ENCODE measurements at places on chromosomes 1 and 21. TPM values are rescaled to one million over a fixed set of nuclear protein-coding genes. Genes with fewer than 3 reads are reported as not detected.

DNA sequence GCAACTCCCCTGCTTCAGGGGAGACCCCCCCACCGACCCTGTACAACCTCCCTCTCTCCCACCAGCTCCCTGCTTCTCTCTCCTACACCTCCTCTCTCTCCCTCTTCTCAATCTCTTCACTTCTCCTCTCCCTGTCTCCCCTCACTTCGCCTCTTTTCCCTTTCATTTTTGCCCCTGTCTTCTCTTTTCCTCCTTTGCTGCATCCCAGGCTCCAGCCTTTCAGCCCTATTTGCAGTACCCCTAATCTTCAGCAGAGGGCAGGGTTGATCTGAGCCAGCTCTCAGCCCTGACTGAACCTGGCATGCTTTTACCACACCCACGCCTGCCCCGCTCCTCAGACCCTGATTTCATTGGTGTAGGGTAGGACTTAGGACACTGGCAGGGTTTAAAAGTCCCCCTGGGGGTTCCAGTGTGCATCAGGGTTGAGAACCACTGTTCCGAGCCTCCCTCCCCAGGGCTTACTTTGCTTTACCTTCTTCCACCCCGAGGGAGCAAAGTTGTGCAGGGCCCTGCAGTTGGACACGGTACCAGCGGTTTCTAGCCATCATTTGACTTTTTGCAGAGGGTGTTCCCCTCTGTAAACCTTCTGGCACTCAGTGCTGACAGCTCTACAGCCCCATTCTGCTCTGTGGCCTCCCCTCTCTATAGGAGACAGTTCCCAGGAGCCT is 67.3 kb upstream of the CNTN2 start:
- peak; percentile 78 for DNase-seq

The C21orf58 gene
- total RNA-seq: 5.4 TPM

The GUCA2B gene
- not detected for total RNA-seq

GRCh38 chr1:234000557-234001041 is 96.1 kb downstream of the SLC35F3 start:
- DNase-seq: peak; percentile 24

- DNase-seq: no peak
Observed at GRCh38 chr21:46317710-46318463, 5.8 kb downstream of the C21orf58 start.

DNA sequence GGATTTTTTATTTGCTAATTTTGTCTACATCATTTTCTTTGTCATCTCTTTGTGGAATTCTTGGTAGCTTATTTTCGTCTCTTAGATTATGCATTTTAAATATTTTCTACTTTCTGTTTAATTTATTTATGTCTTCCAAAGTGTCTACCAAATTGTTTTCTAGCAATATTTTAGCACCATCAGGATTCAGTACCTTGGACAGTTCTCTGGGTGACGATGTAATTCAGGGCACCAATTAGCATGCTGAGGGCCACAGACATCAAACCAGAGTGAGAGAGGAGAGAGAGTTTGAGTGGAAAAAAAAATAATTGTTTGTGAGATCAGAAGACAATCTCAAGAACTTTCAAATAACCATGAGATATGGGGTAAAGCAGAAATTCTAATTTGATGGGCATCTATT is 169.8 kb upstream of the CXADR start:
- DNase-seq: peak; percentile 31

DNA sequence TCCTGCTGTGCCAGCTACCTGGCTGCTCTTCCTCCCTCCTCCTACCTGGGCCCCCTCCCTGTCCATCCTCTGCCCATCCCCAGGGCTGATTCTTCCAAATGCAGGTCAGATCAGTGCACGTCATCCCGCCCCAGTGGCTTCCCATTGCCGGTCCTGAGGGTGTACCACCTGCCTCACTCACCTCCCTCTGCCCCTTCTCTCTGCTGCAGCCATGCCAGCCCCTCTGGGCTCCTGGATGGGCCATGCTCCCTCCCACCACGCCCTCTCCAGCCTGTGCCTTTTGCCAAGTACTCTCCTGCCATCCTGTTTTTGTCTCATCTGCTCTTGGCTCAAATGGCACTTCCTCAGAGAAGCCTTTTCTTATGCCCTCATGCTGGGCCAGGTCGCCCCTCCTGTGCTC is 95.8 kb downstream of the ARHGEF10L start:
- no peak for DNase-seq

GRCh38 chr1:64453688-64454087 is 16.2 kb upstream of the CACHD1 start:
- no peak for DNase-seq

- peak; percentile 43 for DNase-seq
Observed at GRCh38 chr21:16473988-16474387, 744.2 kb downstream of the USP25 start.

The DENND2D gene
- 12.0 TPM for total RNA-seq

The UBR4 gene
- total RNA-seq: 87.6 TPM

DNA sequence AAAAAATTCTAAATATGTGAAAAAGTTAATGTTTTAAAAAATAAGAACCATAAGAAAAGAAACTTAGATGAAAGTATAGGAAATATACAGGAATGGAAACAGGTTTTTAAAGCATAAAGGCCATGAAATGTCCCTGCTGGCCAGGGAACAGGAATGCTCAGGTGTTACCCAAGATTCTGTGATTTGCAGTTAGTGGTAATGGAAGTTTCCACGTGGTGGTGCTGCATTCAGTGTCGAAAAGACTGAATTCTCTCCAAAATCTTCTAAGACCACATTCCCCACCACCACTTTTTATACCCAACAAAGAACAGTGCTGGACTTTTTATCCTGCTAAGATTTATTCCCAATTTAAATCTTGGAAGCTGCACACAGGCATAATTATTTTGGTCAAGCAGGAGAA is 126.2 kb downstream of the PRRX1 start:
- DNase-seq: no peak

DNA sequence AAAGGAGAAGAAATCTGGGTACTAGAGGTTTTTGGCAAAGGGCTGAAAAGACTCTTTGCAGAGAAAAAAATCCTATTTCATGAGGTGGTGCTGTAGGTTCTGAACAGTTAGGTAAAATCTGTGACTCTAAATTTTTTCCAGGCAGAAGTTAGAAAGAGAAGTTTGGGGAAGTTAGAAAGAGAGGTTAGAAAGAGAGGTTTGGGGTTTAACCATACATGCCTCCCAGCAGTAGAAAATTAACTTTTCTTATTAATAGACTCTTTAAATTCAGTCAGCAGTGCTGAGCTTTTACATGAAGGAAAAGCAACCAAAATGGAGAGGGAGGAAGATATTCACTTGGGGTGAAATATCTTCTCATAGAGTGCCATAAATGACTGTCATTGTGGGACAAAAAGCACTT is 12.2 kb downstream of the AMY1C start:
- DNase-seq: no peak

The PLA2G2D gene
- not detected for total RNA-seq

The INKA2 gene
- 17.7 TPM for total RNA-seq

GRCh38 chr1:206921772-206922265 is at the start of gene FCMR:
Gene FCMR (minus strand): TSS chr1:206921941. CDS start chr1:206921854, 87 bp downstream.
- DNase-seq: no peak

DNA sequence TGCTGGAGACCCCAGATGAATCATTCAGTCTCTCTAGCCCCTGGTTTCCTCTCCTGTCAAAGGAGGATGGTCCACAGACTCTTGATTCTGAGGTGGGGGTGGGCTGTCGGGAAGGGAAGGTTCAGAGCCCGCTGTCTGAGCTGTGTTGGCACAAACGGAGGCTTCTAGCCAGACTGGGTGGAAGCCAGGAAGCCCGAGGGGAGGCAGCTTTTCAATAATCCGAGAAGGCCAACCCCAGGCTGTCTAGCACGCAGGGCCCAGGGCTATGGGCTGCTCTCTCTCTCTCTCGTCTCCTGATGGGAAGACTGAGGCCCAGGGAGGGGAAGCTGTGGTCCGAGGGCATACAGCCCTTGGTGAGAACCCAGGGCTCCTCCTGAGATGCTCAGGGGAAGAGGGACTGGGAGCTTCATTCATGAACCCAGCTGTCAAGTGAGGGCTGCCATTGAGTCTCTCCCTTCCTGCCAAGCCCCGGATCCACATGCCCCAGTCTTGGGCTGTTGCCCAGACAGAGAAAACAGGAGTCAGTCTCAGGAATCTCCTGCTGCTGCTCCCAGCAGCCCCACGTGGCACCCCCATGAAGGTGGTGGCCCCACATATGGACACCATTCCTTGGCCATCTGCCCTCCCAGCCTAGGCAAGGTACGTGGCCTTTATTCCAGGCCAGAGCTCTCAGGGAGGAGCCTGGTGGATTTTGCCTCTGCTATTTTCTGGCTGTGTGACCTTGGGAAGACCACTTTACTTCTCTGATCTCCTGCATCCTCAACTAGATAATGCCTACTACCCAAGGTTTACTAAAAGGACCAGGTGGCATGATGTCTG is 44.4 kb downstream of the RAP1GAP start:
- DNase-seq: peak; percentile 82

The IGSF3 gene
- total RNA-seq: 46.5 TPM

The S100A16 gene
- total RNA-seq: 76.2 TPM

The SLC44A5 gene
- 0.82 TPM for total RNA-seq

The EPRS1 gene
- total RNA-seq: 110 TPM

The CD101 gene
- total RNA-seq: 3.0 TPM

The RTCA gene
- 30.6 TPM for total RNA-seq

GRCh38 chr1:158112994-158113758 is 67.5 kb upstream of the CD1D start:
- peak; percentile 69 for DNase-seq

The OR2T35 gene
- not detected for total RNA-seq

DNA sequence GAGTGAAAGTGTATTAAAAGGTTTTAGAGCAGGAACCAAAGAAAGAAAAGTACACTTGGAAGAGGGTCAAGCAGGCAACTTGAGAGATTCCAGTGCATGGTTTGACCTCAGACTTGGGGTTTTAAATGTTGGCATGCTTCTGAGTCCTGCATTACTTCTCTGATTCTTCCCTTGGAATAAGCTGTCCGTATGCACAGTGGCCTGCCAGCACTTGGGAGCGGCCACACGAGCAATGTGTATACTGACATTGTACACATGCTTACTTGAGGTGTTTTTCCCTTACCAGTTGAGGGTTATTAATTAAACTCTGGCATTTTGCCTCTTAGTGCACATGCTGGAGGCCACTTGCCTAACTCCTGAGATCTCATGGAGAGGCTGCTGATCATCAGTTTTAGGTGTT is 786.6 kb upstream of the RGS18 start:
- DNase-seq: peak; percentile 6

Measured in tongue (tissue), 3 donors.